Omental fat pad (tissue), 4 donors: ENCODE measurements at places on chromosomes 11 and 22. TPM values are rescaled to one million over a fixed set of nuclear protein-coding genes. Genes with fewer than 3 reads are reported as not detected.

PIWIL4 gene
- 2.3 TPM for total RNA-seq

SLC5A1 gene
- not detected for total RNA-seq

MS4A6E gene
- 10.4 TPM for total RNA-seq

ARHGEF17 gene
- 33.0 TPM for total RNA-seq

TEAD1 gene
- 81.7 TPM for total RNA-seq

MUC6 gene
- total RNA-seq, result not detected

POU2AF2 gene
- not detected for total RNA-seq

FADD gene
- total RNA-seq, result 30.1 TPM

OR2D2 gene
- not detected for total RNA-seq

PTPN5 gene
- 0.28 TPM for total RNA-seq

STK33 gene
- 1.4 TPM for total RNA-seq

KDM4E gene
- total RNA-seq, result not detected

RAG1 gene
- 1.9 TPM for total RNA-seq

FAM227A gene
- total RNA-seq, result 7.3 TPM

BCO2 gene
- 19.9 TPM for total RNA-seq
